ENCODE measurements at places on chromosomes 4 and X. TPM values are rescaled to one million over a fixed set of nuclear protein-coding genes. Genes with fewer than 3 reads are reported as not detected.

The MED28 gene
- 11.4 TPM for total RNA-seq

The AKAP4 gene
- under 0.01 TPM for total RNA-seq

The LRRC66 gene
- 0.81 TPM for total RNA-seq

The TMEM35A gene
- total RNA-seq = 14.4 TPM

The MFAP3L gene
- 0.82 TPM for total RNA-seq

The GAGE12J gene
- total RNA-seq = not detected

The IL2RG gene
- total RNA-seq = not detected

The RNF128 gene
- total RNA-seq = 12.6 TPM

The CLIC2 gene
- 12.6 TPM for total RNA-seq

The OTUD6A gene
- total RNA-seq = not detected

The PPBP gene
- not detected for total RNA-seq

The LIAS gene
- 9.7 TPM for total RNA-seq

The CPLX1 gene
- total RNA-seq = not detected

The GLOD5 gene
- total RNA-seq = not detected

The HTN3 gene
- not detected for total RNA-seq

The DMP1 gene
- total RNA-seq = not detected

The NFXL1 gene
- total RNA-seq = 9.0 TPM

The GSX2 gene
- not detected for total RNA-seq

The PAK3 gene
- 0.90 TPM for total RNA-seq

The SPP1 gene
- 0.72 TPM for total RNA-seq

The CCKAR gene
- 3.1 TPM for total RNA-seq

The GPRASP3 gene
- 5.3 TPM for total RNA-seq

The CFAP99 gene
- total RNA-seq = not detected

The PCDH11X gene
- total RNA-seq = not detected

The TNIP3 gene
- total RNA-seq = 0.72 TPM

The RBM46 gene
- not detected for total RNA-seq

The PCDH18 gene
- total RNA-seq = 210 TPM

The SYP gene
- 0.18 TPM for total RNA-seq

The GNRHR gene
- total RNA-seq = not detected

The SHROOM4 gene
- total RNA-seq = 1.4 TPM

The HMGN5 gene
- total RNA-seq = 2.0 TPM

The ZNF518B gene
- 15.0 TPM for total RNA-seq

The SHISA3 gene
- 6.0 TPM for total RNA-seq

The GYPE gene
- not detected for total RNA-seq

The ATP8A1 gene
- 7.5 TPM for total RNA-seq

The CT45A6 gene
- total RNA-seq = not detected

The SPANXD gene
- not detected for total RNA-seq

The VCX gene
- total RNA-seq = not detected

The SRPX2 gene
- total RNA-seq = 26.8 TPM

The RAB39B gene
- 1.6 TPM for total RNA-seq

The DCLK2 gene
- 4.5 TPM for total RNA-seq

The CCNA2 gene
- 63.9 TPM for total RNA-seq

The RXFP1 gene
- not detected for total RNA-seq

The TMLHE gene
- total RNA-seq = 5.9 TPM

Measured in fibroblast of the aortic adventitia (primary cell).